ENCODE measurements at places on chromosomes 13 and 19. TPM values are rescaled to one million over a fixed set of nuclear protein-coding genes. Genes with fewer than 3 reads are reported as not detected.
A peak's percentile ranks its signal among the peaks of the same experiment; 100 is the strongest.

Gene SLC7A9
- total RNA-seq: not detected

DNA sequence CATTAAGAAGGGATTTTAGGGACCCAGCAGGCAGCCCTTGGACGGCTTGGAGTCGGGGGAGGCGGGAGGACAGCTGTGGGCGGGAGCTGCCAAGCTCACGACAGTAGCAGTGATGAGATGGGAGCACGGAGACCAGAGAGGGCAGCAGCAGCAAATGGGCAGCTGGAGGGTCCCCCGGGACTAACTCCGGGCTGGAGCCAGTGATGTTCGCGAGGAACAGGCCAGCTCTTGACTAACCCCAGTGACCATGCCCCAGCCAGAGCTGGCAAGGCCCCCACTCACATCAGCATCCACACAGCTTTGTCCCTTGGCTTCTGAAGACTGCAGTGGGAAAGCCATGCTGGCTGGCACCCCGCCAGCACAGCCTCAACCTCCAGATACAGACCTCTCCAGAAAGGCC, 81.9 kb downstream of the RAB20 start:
- DNase-seq: no peak

DNA sequence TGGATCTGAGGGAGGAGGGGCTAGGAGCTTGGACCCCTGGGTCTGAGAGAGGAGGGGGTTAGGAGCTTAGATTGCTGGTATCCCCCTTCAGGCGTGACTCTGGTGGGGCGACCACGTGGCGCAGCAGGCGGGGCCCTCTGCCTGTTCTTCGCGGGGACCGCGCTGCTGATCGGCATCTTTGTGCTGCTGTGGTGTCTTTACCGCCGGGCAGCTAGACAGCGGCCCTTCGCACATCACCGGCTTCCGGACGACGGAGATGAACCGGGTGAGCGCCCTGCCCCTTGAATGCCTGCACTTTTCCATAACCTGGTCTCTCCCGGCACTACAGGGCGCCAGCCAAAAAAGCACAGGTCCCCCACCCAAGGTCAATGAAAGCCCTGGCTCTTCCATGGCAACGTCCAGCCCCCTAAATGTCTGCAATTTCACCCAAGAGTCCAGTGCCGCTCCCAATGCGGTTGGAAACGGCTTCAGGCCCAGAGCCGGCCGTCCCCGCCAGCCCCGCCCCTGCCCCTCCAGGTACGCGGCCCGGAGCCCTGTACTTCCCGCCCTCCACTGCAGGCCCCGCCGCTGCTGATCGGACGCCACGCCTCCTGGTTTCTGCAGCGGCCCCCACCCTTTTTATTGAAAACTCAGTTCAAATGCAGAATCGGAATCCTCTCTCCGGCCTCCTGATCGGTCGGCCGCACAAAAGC, 2.8 kb downstream of the GFY start:
- DNase-seq: no peak

DNA sequence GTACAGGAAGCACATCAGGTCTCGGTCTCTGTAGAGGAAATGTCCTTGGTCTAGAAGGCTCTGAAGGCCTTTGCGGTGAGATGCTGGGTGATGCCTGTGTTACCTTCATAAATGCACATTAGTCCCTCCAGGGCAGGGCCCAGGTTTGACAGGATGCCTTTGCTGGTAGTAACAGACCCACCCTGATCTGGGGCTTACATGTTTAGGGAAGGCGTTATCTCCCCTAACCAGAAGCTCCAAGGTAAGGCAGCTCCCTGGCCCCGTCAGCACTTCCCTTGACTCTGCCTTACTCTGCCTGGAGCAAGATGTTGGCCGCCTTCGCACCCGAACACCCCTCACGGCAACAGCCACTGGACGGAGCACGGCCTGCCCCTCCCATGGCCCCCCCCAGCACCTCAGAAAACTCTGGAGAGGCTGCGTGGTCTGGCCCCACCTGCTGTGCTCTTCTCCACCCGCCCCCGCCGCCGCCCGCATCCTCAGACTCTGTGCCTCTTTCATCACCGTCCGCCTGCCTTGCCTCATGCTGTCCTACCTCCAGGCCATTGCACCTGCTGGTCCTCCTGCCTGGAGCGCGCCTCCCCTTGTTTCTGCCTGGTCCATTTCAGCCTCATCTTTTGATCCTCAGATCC, 9.1 kb downstream of the AP2A1 start:
- DNase-seq: no peak

DNA sequence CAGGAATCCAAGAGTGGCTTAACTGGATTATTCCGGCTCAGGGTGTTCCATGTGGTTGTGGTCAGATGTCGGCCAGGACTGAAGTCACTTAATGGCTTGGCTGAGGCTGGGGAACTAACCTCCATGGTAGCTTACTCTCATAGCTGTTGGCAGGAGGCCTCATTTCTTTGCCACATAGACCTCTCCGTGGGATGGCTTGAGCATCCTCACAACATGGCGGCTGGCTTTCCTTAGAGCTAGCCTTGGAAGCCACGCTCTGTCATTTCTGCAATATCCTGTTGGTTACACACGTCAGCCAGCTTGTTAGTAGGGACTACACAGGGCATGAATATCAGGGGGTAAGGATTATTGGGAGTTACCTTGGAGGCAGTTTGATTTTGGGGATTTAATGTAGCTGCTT, 5.1 kb downstream of the CRX start:
- no peak for DNase-seq

- no peak for DNase-seq
Measured at GRCh38 chr13:79084802-79085424, 321.1 kb downstream of the RBM26 start.

DNA sequence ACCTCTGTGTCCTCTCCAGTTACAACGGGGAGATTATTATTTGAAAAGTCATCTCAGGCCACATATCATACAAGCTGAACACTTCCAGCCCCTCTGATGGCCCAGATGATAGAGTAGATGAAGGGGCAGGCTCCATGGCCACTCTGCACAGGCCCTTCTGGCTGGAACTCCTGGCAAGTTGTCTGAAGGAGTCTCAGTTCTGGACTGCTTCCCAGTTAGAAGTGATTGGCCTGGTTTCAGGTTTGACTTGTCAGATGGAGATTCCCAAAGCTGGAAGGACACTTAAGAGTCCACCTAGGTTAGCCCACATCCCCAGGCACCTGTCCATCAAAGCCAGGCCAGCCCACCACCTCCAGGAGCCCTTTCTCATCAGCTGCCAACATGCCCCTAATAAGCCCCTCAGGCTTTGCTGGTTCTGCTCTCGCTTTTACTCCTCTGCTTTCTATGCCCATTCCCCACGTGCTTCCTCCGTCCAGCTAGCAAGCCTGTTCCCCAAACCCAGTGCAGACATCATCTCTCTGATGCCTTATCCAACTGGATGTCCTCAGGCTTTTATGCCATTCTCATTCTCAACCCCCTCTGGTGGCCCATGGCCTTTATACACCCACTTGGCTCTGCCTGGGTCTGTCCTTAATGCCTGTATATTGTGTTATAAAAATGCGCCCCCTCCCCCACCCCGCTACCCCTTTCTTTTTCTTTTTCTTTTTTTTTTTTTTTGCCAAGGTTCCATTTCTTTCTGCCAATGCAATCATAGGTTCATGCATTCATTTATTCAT, 56.5 kb downstream of the HSPH1 start:
- peak; percentile 16 for DNase-seq

Gene MCF2L
- total RNA-seq: 30.1 TPM

Gene METTL21C
- not detected for total RNA-seq

Gene NPHS1
- not detected for total RNA-seq

GRCh38 chr19:55651236-55651635, 3.2 kb downstream of the CCDC106 start:
- DNase-seq: no peak

GRCh38 chr19:29812881-29813275, 1.1 kb downstream of the CCNE1 start:
- DNase-seq: no peak

DNA sequence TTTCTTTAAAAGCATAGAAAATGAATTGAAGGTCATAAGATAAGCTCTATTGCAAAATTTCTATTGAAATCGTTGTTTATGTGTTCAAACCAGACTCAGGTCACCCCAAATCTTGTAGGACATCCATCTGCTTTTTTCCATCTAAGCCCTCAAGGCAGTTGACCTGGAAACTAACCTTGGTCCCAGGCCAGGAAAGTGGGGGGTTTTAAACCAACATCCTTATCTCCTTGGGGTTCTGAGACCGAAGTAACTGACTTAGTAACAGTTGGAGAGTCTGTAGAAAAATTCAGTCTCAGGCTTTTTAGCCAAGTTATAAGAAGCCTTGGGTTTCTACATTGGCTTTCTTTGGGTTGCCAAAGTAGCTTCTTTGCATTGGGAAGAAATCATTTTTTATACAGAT, 23.4 kb downstream of the ZNF507 start:
- no peak for DNase-seq

Gene ZNF835
- total RNA-seq: 14.7 TPM

DNA sequence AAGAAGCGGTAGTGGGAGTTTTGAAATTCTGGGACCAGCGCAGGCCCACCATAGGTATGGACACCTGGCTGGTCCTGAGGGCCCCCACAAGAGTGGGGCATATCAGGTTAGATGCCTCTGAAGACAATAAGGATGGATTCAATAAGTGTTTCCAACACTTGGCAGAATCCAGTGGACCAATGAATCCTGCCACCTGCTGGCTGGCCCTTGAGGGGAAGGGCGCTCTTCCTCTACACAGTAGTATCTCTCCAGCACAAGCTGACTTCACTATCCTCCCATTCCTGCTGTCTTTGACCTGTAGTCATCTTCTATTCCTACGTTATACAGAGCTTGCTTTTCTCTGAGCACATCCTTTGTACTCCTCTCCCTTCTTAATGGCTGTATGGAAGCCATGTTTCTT, 199.7 kb upstream of the TSHZ3 start:
- no peak for DNase-seq

GRCh38 chr13:39881887-39882286, 226.4 kb downstream of the COG6 start:
- DNase-seq: no peak

- no peak for DNase-seq
Measured at GRCh38 chr19:4889034-4889815, 13.5 kb downstream of the ARRDC5 start.

GRCh38 chr19:4971424-4971793, 2.5 kb downstream of the KDM4B start:
- no peak for DNase-seq

- no peak for DNase-seq
Measured at GRCh38 chr13:112434937-112435523, 58.9 kb downstream of the SPACA7 start.

GRCh38 chr19:18278521-18279265, 2.7 kb downstream of the JUND start:
- no peak for DNase-seq

DNA sequence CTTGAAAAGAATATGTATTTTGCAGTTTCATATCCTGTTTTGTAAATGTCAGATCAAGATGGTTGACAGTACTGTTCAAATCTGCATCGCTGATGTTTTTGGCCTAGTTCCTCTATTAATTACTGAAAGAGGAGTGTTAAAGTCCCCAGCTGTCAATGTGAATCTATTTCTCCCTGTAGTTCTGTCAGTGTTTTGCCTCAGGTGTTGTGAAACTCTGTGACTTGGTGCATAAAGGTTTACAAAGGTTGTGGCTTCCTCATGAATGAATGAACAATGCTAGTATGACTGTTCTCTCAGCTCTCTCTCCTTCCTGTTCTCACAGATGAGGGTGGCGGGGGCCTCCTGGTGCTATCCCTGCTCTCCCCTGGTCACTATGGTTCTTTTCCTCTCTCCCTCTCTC, 142.4 kb downstream of the MYCBP2 start:
- DNase-seq: no peak

Gene PLIN5
- 26.7 TPM for total RNA-seq

DNA sequence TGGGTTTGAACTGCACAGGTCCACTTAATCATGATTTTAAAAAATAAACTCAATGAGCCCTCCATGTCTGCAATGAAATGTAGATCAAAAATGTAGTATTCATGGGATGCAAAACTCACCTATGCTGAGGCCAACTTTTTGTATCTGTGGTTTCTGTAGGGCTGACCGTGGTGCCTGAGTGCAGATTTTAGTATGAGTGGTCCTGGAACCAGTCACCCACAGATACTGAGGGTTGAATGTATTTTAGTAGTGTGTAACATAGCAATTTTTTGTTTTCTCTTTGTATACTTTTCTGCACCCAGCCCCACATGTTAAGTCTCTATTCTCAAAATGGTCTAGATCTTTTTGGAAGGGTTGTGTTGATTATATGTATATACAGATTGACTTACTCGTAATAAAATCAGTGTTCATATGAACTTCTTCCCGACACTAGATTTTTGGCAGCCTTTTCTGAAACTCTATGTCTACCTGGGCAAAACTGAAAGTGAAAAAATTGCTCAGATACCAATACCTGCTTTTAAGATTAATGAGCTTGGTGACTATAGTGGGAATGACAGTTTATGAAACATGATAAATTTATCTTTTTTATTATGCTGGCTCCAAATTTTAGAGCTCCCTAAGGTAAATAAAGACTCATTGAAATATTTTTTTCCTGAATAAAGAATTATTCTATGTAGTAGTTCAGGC, 51.6 kb downstream of the DNAJC15 start:
- no peak for DNase-seq

GRCh38 chr13:49319551-49319950, 71.8 kb downstream of the CDADC1 start:
- DNase-seq: no peak

Gene IGFL3
- total RNA-seq: not detected

- peak; percentile 83 for DNase-seq
Measured at GRCh38 chr19:13055213-13056051, 47.2 kb downstream of the LYL1 start.

- no peak for DNase-seq
Measured at GRCh38 chr19:46925548-46925950, 64.8 kb downstream of the ARHGAP35 start.

DNA sequence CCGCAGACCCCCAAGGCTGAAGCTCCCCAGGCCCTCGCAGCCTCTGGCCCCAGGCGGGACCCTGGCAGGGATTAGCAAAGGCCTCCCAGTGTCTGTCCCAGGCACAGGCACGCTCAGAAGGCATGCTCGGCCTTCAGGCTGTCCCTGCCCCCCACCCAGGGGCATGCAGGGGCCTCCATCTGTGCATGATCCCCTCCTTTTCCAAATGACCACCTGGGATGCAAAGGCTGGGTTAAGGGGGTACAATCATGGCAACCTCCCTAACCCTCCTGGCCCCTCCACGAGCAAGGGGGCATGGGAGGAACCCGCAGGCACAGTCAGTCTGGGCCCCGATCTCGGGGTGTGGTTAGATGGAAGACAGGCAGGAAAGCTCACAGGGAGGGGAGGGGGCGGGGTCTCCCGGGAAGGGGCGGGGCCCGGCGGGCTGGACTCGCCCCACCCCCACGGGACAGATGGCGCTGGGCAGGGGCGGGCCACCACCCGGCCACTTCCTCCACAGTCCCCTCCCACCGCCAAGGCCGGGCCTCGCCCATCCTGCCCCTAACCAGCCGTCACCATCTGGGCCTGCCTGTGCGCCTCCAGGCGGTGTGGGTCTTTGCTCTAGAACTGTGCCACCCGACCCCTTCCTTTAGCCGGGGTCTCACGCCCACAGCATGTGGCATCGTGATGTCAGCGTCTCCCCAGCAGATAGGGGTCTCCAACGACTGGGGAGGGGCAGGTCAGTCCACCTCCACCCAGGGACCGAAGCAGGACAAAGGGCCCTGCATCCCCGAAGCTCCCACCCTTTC, 7.0 kb upstream of the REXO1 start:
- DNase-seq: peak; percentile 72

GRCh38 chr19:18128044-18128443, 24.9 kb upstream of the PIK3R2 start:
- no peak for DNase-seq

All from tibial nerve (tissue), 4 donors.